ENCODE measurements at places on chromosomes 6 and 20.

- DNase-seq, result no peak
These were observed 85.6 kb downstream of the PDE7B start for GRCh38 chr6:135937106-135937505.

- DNase-seq, result no peak
These were observed 11.8 kb downstream of the SMPDL3A start for GRCh38 chr6:122800906-122801305.

GRCh38 chr6:111267764-111268333 lies 180.5 kb downstream of the SLC16A10 start:
- no peak for DNase-seq

DNA sequence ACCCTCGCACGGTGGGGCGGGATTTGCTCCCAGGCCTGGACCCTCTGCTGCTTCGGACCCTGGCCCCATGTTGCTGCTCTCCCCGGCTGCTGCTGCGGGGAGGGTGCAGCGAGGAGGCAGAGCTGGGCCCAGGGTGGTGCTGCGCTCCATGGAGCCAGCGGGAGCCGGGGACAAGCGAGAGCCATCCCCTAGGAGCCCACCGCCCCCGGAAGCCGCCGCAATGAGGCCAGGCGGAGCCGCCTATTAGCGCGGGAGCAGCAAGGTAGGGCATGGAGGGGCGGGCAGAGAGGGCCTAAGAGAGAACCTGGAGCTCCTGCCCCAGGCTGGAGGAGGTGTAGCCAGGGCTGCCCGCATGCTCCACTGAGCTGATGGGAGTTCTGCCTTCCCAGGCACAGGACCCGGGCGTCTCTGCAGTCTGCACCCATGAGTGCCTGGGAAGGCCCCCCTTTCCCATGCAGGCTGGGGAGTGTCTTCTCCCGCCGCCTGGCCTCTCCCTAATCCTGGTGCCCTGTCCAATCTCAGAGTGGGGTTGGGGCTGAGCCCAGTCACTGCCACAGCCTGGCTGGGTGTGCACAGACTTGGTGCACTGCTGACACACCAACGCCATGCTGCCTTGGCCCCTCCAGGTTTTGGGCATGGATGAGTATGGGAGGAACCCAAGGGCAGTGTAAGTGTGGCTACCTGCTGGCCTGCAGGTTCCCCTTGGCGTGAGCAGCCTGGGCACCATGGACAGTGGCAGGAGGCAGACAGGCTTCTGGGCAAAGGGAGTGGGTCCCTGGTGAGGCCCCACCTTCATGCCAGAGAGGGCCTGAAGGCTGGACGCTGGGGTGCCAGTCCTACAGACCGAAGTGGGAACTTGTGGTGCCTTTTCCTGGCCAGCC lies 360.6 kb upstream of the MAP3K7 start:
- DNase-seq, result no peak

DNA sequence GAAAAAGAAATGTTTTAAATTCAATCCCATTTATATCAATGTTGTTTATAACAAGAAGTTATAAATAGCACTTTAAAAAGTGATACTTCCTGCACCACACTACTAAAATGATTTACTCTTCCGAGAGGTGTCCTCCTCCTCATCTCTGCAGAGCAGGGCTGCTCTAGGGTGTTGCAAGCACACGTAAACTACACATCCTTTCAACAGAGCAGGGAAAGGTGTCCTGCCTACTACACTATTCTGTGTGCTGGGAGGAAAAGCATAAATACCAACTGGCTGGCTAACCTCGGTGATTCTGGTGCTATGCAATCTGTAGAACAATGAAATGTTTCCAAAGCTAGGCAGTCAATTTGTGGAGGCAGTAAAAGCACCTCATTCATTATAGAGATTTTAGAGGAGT lies 89.5 kb upstream of the MAP7 start:
- DNase-seq, result no peak

DNA sequence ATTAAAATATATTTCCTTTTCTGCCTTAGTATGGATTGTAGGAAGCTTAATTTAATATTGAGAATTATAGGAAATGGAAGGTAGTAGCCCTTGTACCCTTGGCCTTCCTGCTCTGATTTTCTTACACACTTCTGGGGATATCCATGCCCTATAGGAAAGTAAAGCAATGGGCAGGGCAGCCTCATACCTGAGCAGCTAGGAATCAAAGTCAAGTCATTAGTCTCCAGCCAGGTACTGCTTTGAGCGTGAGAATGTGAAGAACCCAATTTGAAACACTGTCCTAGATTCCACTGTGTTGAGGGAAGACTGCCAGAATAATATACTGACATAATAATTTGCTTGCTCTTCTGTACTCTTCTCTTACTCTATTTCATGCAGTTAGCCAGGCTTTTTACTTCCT lies 51.0 kb upstream of the L3MBTL3 start:
- DNase-seq, result no peak

DNA sequence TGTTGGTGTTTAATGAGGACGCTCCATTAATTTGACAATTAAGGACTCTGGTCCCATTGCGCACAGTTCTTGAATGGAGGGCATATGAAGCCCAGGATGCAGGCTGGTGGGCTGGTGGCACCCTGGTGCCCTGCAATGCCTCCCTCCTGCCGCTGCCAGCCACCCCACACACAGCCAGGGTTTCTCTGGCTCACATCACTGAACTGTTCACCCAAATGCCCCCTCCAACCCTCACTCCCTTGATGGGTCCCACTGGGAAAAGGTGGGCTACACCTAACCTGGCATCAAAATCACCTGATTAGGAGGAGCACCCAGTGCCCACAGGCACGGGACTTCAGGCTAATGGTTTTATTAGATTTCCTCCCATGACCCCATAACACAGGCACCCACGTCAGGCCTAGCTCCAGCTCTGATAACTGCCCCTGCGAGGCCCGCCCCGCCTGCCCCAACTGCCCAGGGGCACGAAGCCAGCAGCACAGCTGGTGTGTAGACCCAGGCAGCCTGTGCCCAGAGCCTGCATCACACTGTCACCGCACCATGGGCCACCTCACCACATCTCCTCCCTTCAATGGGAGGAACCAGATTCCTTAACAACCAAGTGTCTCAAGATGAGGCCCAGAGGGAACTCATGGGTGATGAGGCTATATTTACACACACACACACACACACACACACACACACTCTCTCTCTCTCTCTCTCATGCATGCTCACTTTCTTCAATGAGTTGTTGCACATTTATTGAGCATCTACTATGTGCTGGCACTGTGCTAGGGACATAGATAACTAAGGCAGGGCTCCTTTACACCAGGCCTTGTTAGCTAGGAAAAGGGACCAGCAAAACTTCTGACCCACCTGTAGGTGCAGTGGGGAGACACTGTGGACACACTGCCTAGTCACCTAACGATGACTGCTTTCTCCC lies 107.3 kb downstream of the NOL4L start:
- no peak for DNase-seq

DNA sequence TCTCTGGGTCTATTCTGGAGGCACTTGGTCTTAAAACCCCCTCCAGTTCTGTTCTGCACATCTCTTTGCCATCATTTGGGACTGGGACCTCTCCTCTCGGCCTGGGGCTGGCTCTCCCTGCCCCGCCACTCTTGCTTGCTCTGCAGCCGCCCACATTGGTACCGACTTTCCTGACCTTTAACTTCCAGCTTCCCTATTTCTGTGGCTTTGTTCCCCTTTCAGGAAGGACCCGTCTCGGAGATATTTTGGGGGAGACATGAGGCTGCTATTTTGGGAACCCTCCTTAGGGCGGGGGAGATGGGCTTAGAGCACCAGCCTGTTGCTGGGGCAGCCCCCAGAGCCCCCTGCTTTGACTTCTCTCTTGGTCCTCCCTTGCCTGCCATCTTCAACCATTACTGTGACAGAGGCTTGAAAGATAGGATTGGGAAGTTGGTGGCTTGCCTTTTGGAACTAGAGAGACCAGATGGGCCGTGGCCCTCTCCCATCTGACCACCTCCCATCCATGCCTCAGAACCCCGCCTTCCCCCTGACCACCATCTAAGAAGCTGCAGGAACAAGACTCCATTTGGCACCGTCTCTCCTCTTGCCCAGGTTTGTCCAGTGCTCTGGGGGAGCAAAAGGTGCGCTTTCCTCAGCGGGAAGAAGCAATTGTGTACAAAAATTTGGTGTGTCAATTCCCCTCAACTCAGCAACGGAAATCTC lies 914 bp downstream of the TREM2 start:
- DNase-seq, result no peak

DNA sequence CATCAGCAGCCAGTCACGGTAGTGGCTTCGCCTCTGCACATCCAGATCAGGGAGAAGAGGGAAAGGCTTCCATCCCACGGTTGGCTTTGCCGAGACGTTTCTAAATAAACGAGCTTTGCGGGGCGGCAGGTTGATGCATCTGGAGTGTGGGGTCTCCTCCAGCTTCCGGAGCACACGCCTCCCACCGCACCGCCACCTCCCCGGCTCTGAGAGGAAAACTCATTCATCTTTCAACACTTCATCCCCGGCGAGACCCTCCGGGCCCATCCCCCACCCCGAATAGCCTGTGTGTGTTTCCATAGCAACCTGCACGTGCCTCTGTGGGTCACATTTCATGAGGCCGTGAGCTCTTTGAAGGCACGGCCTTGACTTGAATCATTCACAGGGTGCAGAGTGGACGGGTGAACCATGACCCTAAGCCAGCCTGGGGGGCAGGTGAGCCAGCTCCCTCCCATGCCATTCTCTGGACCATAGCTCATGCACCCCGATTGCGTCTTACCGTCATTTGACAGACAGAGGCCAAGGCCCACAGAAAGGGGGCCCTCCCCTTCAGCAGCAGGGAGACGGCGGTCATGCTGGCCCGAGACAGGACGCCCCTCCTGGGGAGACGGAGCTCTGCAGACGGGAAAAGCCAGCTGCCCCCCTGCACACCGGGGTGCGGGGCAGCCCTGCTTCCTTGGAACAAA lies 16.2 kb upstream of the CHRNA4 start:
- no peak for DNase-seq

DNA sequence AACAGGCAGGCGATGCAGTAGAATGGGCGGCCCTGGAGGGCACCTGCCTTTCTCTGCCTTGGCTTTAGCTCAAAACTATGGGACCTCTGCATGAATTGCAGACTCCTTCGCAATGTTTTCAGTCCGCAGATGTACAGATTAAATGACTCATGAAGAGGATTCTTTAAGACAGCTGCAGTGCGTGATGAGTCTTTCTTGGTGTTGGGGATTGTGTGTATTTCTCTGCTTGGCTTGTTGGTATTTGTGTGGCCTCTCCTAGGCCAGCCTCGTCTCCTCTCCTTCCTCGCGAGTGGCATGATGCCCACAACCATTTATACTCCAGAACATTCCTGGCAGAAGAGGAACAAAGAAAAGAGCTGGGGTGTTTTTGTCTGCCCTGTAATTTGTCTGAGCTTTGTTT lies 110.6 kb downstream of the SYNDIG1 start:
- no peak for DNase-seq

GRCh38 chr6:82908661-82909060 lies 157.0 kb downstream of the UBE3D start:
- no peak for DNase-seq

DNA sequence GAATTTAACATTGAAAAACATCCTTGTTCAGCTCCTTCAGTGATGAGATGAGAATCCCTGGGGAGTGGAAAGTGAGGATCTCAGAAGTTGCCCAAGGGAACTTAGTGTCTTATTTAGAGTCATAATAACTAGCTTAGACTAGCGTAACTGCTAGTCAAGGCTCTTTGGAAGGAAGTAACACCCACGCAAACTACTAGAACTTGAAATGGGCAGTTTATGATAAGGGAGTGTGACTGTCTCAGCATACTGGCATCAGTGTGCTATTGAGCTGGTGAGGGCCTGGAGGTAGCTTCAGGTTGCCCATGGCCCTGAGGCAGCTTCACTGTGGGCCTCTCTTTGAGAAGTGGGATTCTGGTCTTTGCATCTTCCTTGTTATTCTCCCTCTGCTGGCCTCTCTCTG lies 40.1 kb downstream of the SLX4IP start:
- DNase-seq, result no peak

DNA sequence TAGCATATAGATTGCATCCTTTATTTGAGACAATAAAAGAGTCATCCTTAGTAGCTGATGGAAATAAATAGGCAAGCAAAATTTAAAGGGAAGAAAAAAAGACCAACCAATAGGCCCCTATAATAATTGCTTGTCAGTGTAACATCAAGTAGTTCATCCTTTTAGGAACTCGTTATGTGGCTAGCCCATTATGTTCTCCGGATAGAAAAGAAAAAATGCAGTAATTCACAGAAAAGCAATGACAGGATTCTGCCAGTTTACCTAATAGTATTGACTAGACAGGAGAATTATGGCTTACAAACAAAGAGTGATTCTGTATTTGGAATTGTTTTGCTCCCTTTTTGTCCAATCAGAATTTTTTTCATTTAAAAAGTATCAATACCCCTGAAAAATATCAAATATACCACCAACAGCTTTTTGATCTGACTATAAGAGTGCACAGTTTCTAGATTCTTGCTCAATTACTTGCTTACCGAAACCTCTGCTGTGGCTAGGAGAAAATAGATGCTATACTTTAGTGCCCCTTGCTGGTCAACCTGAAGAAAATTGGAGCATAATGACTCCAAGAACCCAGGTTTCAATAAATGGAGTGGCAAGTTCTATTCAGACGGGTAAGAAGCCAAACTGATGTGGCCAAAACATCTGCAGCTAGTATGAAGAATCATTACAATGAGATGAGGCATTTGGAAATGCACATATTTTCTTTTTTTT lies 91.5 kb upstream of the SASH1 start:
- DNase-seq, result no peak

- no peak for DNase-seq
These were observed 41.4 kb downstream of the PKIB start for GRCh38 chr6:122651604-122652003.

DNA sequence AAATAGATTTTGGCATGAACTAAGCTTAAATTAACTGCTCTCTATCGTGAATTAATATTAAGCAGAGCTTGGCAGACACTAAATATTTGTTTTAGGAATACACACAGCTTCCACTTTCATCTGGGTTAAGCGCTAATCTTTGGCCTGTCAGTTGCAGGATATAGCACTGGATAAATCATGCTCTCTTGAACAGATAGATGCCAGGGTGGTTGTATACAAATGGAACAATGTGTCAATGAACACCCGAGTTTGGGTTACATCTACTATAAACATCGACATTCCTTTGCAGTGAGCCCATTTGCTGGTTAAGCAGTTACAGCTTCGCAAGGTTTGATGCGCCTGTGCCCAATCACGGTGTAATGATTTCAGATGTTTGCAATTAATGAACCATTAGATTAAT lies 338.2 kb upstream of the ZFP64 start:
- DNase-seq, result no peak

DNA sequence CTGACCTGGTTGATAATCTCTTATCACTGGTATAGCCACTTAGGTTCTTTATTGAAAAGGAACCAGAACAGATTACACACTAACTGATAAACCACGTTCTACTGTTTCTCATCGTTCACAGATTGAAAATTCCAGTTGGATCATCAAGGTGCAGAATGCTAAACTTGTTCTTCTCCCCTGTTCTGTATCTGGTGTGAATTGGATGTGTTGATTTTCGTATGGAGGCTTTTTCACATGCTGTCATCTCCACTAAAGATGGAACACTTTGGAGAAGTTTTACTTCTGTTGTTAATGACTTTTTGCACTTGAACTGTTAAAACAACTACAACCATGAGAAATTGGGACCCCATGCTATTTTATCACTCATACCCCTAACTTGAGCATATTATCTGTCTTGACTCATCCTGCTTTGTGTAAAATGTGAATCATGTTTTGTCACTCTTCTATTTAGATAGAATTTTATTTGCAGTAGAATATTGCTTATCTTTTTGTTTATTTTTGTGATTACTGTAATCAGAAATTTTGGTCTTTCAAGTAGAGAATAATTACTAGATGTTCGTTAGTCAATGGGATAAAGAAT lies 17.5 kb downstream of the VAPB start:
- DNase-seq, result no peak

- DNase-seq, result no peak
These were observed 6.7 kb upstream of the EMILIN3 start for GRCh38 chr20:41373251-41373783.

Measured in activated CD4-positive, alpha-beta T cell treated with anti-CD3 and anti-CD28 coated beads, Interleukin-2, amount 50 U/mL, for 4 hours (primary cell).